ENCODE measurements at places on chromosomes 12 and 14.

GRCh38 chr12:109885616-109886015 is 5.3 kb upstream of the GLTP start:
- DNase-seq: no peak

DNA sequence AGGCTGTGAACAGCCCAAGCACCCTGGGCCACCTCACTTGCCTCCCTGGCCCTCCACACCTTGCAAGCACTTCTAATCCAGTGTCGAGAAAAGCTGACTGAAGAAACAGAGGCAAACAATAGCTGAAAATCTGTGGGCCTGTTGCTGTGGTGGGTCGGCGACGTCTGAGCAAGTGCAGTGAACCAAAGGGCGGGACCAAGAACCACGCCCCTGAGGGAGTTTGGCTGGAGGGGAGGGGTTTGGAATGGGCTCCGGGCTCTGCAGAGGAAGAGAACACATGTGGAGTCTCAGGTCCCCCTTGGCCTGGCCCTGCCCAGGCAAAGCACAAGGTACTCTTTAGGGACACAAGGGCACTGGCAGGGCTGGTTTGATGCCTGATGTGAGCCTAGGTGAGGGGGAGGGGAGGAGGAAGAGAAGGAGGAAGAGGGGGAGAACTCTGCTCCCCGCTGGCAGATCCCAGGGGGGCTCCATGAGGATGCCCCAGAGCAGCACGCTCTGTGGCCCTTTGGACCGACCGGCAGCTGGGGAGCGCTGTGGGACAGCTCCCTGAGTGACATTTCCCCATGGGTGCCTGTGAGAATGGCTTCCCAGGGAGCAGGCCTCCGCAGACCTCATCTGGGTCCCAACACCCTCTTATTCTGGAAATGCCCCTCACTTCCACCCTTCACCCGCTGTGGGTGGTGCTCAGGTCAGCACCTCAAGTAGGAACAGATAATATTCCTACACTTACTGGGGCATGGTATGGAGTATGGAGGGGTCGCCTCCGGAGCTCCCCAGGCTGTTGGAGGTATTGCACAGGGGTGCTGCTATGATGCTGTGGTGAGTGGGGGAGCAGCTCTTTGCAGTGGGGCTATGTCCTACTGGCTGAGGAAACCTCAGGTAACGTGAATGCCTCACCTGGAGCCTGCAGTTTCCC is 85.5 kb downstream of the CPSF2 start:
- no peak for DNase-seq

- DNase-seq: no peak
Measured at GRCh38 chr14:38044710-38045109, 163.0 kb upstream of the SSTR1 start.

- no peak for DNase-seq
Measured at GRCh38 chr12:3272958-3273357, 195.8 kb downstream of the TSPAN9 start.

- no peak for DNase-seq
Measured at GRCh38 chr12:109590566-109590965, 17.0 kb downstream of the MVK start.

- no peak for DNase-seq
Measured at GRCh38 chr14:96077983-96078624, 38.9 kb downstream of the C14orf132 start.

DNA sequence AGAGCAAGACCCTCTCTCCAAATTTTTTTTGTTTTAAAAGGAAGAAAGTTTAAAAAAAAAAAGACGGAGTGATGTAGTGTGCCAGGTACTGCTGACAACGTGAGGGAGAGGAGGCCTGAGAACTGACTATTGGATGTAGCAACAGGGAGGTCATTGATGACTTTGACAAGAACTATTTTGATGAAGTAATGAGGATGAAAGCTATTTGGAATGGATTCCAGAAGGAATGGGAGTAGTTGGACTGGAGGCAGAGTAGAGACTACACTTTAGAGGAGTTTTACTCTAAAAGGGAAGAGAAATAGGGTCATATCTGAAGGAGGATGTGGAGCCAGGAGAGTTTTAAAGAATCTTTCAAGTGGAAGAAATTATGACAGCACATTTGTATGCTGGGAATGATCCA is 27.8 kb upstream of the SLC38A2 start:
- no peak for DNase-seq

DNA sequence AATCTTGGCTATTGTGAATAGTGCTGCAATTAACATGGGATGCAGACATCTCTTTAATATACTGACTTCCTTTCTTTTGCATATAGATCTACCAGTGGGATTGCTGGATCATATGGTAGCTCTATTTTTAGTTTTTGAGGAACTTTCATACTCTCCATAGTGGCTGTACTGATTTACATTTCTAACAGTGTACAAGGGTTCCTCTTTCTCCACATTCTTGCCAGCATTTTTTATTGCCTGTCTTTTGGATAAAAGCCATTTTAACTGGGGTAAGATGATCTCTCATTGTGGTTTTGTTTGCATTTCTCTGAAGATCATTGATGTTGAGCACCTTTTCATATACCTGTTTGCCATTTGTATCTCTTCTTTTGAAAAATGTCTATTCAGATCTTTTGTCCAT is 8.4 kb downstream of the AMDHD1 start:
- no peak for DNase-seq

DNA sequence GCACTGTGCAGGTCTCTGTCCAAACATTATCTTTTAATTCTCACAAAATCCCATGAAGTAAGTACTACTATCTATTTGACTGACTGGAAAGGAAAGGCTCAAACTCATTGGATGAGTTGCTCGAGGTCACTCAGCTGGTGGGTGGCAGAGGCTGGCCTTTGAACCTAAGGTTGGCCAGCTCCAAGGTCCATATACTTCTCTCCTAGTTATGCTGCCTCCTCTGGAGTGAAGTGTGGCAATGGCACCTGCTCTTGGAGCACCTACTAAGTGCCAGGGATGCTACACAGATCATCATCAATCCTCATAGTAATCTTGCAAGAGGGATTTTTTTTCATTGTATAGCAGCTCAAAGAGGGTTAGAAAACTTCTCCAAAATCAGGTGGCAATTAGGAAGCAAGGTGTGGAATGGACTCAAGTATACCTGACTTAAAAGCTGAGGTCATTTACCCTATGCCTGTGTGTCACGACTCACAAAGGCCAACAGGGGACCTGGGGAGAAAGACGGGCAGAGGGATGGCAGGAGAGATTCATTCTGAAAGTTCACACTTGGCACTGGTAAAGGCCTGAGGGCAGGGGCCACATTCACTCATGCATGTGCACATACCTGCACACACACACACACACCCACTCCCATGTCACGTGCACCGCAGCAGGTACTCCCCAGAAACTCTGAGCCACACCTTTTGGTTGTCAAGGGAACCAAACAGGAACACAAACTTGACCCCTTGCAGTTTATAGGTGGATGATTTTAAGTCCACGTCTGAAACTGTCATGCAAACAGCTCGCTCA is 146.4 kb downstream of the FOXN3 start:
- no peak for DNase-seq

GRCh38 chr12:124377981-124378509 is 83.2 kb downstream of the RFLNA start:
- no peak for DNase-seq

DNA sequence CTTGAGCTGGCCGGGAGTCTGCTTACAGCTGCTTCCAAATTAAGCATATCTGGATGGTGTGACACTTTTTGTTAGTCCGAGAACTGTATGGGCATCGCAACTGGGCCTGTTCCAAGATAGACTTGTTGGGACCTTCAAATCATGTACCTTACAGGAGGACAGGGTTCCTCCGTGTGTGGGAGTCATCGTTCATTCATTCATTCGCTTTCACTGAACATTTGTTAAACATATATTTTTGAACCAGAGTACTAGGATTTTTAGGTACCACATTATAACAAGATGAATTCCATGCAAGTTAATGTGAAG is 387 bp upstream of the IPO8 start:
- no peak for DNase-seq

GRCh38 chr12:52691076-52691840 is 11.1 kb upstream of the KRT1 start:
- peak; percentile 35 for DNase-seq

DNA sequence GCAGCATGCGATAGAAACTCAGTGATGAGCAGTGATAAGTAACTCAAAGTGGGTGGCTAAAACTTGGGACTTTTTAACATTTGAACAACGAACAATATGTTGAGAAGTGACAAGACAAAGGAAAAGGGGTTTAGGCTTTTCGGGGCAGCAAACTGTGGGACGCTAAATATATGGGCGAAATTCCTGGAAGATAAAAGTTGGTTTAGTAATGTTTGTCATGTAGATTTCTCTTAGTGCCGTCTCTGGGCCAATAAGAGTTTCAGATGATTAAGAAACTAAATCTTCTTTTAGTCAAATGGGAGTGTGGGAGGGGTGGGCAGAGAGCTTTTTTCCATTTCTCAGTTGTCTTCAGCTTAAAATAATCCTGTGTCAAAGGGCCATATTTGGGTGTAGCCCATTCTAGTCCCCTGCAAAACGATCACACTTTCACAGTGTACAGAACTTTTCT is 41.7 kb upstream of the FUT8 start:
- no peak for DNase-seq

- no peak for DNase-seq
Measured at GRCh38 chr12:109512608-109513007, 35.2 kb downstream of the UBE3B start.

- DNase-seq: no peak
Measured at GRCh38 chr14:24113379-24113800, 1.2 kb upstream of the DCAF11 start.

- no peak for DNase-seq
Measured at GRCh38 chr14:33646692-33647260, 304.1 kb downstream of the EGLN3 start.

- DNase-seq: no peak
Measured at GRCh38 chr12:107612508-107612907, 73.1 kb upstream of the PWP1 start.

DNA sequence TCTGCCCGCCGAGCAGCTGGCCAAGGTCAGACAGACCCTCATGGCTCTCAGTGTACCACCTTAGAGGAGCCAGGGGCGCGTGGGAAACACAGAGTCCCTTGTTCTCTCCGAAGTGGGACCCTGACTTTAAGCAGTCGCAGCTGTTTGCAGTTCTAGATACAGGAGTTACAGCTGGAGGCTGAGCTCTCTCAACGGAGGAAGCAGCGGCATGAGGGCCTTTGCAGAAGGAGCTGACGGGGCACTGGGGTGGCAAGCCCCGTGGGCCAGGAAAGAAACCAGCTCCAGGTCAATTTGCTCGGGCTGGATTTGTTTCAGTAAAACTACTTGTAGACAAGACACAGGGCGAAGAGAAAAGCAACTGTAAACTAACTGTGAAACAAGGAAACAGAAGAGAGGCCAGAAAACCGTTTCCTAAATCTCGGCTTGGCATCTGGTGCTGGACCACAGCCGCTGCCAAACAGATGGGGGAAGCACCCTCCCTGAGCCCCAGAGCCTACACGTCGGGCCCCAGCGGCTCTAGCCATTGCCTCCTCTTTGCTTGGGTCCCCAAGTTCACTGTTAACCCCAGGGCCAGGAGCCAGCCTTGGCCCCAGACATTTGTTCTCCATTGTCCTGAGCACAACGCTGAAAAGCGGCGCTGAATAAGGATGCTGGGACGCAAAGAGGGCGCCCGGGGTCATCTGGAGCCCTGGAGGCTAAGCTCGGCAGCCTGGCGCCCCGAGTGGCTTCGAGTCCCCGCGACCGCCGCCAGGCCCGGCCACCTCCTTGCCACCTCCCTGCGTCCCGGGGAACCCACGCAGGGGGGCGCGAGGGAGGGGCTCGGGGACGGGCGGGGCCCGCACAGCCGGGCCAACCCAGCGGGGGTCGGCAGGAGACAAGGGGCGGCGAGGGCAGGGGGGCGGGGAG is 914 bp upstream of the PACS2 start:
- peak; percentile 61 for DNase-seq

DNA sequence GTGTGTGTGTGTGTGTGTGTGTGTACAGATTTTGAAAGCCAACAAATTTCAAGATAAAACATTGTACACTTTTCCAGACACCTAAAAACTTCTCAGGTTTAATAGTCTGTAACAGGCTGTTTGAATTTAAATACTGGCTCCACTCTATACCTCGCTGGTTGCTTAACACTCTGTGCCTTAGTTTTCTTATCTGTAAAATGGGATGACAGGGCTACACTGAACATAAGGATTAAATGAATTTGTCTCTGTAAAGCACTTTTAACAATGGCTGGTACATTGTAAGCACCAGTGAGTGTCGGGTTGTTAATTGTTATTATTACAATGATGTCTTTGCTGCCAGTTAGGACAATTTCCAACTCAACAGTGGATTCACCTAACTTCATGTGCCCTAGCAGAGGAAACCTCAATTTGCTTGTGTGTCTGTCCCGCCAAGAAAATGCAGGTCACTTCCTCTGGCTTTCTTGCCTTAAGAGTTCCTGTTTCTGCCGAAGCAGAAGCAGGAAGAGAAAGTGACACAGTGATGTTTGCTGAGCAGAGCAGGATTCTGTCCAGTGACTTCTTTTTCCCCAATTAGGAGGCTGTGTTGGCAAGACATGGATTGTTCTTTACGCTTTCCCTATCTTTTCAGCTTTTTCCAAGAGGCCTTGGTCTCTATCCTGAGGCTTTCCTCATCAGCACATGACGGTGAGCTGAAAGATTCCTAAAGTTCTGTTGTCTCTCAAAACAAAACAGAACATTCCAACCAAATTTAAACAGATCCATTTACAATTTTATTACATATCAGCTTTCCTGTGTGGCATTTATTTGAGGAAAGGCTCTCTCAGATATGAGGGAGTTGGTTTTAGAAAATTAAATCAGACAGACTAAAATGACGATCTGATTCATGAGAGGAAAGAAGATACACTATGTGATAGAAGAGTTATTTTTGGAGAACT is 154.1 kb upstream of the ATP2B1 start:
- DNase-seq: peak; percentile 11

- DNase-seq: no peak
Measured at GRCh38 chr12:122126713-122127597, 47.1 kb downstream of the IL31 start.

GRCh38 chr12:124856132-124856841 is 7.4 kb downstream of the SCARB1 start:
- DNase-seq: no peak

DNA sequence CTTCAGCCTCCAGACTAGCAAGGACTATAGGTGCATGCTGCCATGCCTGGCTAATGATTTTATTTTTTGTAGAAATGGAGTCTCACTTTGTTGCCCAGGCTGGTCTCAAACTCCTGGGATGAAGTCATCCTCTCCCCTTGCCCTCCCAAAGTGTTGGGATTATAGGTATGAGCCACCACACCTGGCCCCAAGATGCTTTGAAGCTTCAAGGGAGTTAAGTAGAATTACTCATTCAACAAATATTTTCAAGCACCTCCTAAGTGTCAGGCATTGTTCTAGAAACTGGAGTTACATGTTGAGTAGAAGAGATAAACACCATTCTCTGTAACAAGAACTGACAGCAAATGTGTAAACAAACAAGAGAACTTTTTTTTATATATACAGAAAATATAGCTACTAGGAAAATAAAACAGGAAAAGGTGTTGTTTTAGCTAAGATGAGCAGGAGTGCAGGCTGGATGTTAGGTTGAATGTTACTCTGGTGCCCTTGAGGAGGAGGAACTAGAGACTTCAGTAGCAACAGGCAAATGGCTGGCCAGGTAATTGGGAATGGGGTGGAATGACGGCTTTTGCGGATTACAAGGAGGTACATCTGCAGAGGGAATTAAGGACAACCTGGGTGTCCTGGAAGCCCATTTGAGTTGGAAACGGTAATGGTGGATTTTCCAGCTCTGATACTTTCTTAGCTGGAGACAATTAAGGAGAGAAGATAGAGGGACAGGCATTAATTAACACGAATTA is 32.0 kb upstream of the CFAP54 start:
- no peak for DNase-seq
